ENCODE measurements at places on chromosomes 16 and 17. TPM values are rescaled to one million over a fixed set of nuclear protein-coding genes. Genes with fewer than 3 reads are reported as not detected.

KRT20 gene
- total RNA-seq = 0.25 TPM

HOXB6 gene
- not detected for total RNA-seq

CD68 gene
- 0.25 TPM for total RNA-seq

IL32 gene
- 2.2 TPM for total RNA-seq

ACSM3 gene
- total RNA-seq = 0.49 TPM

KIAA0513 gene
- total RNA-seq = 42.0 TPM

SYT17 gene
- total RNA-seq = 3.9 TPM

RASL10B gene
- total RNA-seq = 5.4 TPM

SLFN12 gene
- 1.5 TPM for total RNA-seq

CACNG3 gene
- 5.2 TPM for total RNA-seq

RNF167 gene
- total RNA-seq = 12.8 TPM

RNF112 gene
- 21.6 TPM for total RNA-seq
